Epithelial cell of proximal tubule (primary cell): ENCODE measurements at places on chromosomes 3 and 15. TPM values are rescaled to one million over a fixed set of nuclear protein-coding genes. Genes with fewer than 3 reads are reported as not detected.

- no peak for DNase-seq
Measured at GRCh38 chr15:40287968-40288367, 5.1 kb upstream of the ANKRD63 start.

- no peak for DNase-seq
Measured at GRCh38 chr3:197749315-197749600, 425 bp upstream of the FYTTD1 start.

DNA sequence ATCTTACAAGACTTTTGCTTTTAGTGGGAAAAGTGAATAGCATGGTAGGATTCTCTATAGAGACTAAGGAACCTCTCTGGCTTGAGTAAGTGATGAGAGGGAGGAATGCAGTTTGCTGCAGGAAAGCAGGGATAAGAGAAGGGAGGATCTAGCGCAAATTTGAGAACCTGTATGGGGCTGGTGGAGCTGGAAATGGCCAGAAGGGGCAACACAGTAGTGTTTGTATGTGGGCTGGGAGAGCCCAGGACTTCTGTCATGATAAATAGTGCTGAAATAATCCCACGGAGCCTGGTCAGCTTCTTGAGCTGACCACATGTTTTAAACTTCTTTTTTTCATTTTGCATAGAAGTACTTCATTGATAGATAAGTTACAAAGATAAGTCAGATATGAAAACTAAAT, 11.2 kb upstream of the SHC4 start:
- DNase-seq, result no peak

- DNase-seq, result no peak
Measured at GRCh38 chr3:42507761-42508335, 5.4 kb downstream of the VIPR1 start.

DNA sequence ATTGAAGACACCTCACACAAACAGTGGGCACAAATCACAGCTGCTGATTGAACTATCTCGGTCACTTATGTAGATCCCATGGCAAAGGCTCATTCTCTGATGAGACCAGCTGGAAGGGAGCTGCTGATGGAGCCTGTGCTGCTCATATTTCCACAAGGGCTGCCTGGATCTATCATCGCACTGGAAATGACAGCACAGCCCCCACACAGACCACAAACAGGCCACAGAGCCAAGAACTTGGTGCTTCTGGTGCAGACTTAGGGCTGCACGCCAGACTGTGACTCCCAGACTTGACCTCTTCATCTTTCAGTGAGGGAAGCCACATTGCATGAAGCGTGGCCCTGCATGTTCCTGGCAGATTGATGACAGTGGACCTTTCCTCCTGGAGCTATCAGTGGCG, 197.6 kb downstream of the MINAR1 start:
- DNase-seq, result no peak

GRCh38 chr3:19432669-19433068, 284.4 kb downstream of the KCNH8 start:
- no peak for DNase-seq

- DNase-seq, result no peak
Measured at GRCh38 chr3:141371882-141372281, 3.6 kb downstream of the ZBTB38 start.

DNA sequence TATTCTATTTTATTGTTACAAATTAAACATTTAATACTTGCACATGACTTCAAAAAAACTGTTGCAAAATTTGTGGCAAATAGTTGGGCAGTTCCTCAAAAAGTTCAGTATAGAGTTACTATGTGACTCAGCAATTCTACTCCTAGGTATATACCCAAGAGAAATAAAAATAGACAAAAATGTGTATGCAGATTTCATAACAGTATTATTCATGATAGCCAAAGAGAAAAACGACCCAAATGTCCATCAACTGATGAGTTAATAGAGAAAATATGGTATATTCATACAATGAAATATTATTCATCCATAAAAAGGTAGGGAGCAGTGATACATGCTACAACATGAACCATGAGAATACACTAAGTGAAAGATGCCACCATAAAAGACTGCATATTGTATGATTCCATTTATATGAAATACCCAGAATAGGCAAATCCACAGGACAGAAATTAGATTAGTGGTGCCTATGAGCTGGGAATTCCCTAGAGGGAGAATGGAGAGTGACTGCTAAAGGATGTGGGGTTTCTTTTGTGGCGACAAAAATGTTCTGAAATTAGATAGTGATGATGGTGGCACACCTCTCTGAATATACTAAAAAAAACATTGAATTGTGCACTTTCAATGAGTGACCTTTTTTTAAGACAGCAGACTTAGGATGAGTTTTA, 31.6 kb upstream of the CLASP2 start:
- DNase-seq, result no peak

DNA sequence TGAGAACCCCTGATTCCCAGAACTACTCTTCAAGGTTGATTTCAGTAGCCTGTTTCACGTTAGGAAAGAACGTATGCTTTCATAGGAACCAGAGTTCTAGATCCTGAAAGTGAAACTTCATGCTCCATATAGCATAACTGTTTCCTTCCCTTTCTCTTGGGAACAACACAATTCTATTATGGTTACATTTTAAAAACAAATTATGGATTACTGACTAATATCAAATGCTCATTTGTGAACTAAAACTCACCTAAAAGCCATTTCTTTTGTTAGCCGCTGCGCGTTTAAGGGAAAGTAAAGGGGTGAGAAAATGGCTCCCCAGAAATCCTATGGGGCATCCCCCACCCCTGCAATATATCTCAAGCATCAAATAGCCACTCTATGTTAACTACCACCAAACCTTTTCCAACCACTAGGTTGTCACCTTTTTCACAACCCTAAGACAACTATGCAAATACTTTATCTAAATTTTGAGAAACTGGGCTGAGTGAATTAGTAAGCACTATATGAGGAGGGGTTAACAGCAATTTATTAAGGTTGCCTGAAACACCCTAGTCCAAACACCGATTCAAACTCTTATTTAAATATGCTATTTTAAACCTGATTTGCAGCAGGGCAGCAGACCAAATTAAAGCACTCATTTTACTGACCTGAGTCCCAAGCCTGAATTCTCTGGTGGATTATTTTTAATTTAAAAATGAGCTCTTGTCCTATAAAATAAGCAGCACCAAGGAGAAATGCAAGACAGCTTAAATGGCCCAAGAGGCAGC, 2.4 kb downstream of the SIAH2 start:
- no peak for DNase-seq

DNA sequence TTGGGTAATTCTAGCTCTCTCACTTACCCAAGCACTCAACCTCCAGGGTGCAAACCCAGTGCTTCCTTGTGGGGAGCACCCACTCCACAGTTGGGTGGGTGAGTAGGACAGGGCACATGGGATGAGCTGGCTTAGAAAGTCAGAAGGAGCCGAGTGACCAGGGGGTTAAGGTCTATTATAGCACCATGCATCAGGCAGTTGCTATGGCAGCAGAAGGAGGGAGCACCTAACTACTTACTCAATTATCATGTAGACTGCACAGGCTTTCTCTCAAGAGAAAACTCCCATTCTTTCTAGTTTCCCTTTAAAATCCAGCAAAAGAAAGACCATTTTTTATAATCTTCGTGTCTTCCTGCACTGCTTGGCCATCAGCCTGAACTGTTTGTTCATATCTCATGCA, 163.0 kb downstream of the OCA2 start:
- DNase-seq, result no peak

The PRR20G gene
- total RNA-seq, result not detected in 2 replicates

The PAK6 gene
- total RNA-seq, result 4.5 and 7.1 TPM in 2 replicates

DNA sequence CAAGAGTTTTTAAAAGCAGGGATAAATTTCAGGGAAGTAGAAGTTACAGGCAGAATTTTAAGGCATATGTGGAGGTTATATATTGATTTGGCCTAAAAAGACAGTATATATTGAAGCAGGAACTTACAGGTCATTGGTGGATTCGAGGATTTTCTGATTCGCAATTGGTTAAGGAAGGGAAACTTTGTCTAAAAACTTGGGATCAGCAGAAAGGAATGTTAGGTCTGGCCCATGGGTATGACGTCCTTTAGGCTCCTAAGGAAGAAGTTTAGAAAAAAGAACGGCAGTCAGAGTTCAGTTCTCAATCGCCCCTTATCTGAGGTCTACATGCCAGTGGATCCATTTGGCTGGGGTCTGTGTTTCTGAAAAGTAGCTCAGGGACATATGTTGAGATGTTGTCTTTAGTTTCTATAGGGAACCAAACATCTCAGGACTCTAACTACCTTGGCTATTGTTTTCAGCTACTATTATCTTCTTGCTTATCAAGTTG, 33.2 kb upstream of the ACP3 start:
- DNase-seq, result no peak

The KBTBD12 gene
- 0.29 and 0.98 TPM in 2 replicates for total RNA-seq

The ZCWPW2 gene
- 0.58 TPM in 1 of 2 replicates, not detected in the other for total RNA-seq

GRCh38 chr3:126433496-126434263, 39.0 kb downstream of the CFAP100 start:
- DNase-seq, result no peak

GRCh38 chr3:121654493-121655385, 6.0 kb downstream of the HCLS1 start:
- no peak for DNase-seq

DNA sequence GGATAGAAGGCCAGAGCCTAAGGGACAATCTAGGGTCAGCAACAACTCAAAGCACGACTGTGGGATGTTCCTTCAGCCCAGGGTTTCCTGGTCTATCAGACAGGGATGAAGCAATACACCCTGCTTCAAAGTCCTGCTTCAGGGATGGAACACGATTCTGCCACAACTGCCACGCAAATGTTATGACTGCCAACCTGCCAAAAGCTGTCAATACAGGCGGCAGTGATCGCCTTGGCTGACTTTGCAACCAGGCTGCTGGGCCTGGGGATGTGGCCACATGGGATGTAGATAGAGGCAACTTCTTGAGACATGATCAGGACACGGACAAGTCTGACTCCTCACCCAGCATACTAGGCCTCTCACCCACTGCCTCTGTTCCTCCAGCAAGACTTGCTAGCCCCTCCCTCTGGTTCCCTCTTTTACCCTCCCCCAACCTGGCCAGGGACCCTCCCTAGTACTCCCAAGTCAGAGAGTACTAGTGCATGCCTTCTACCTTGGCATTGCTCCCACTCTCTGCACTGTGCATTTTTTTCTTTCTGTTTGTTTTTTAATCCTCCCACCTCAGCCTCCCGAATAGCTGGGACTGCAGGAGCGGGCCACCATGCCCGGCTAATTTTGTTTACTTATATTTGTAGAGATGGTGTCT, 7.6 kb downstream of the CCDC12 start:
- no peak for DNase-seq

- no peak for DNase-seq
Measured at GRCh38 chr3:175149675-175150074, 290.5 kb downstream of the NAALADL2 start.

- no peak for DNase-seq
Measured at GRCh38 chr3:188076176-188076575, 77.8 kb upstream of the LPP start.

The FETUB gene
- total RNA-seq, result 0.36 TPM in 1 of 2 replicates, not detected in the other

DNA sequence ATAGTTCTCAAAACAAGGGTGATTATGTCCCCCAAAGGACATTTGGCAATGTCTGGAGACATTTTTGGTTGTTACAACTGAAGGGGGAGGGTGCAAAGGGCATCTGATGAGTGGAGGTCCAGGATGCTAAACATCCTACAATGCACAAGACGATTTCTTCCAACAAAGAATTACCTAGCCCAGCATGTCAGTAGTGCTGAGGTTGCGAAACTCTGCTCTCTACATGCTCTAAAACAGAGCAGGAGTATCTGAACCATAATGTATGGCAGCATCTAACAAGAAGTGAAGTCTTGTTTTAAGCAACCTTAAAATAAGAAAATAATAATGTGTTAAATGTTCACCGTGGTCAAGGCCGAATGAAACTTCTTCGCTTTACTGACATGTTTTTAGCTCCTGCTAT, 7.0 kb downstream of the GYG1 start:
- no peak for DNase-seq

DNA sequence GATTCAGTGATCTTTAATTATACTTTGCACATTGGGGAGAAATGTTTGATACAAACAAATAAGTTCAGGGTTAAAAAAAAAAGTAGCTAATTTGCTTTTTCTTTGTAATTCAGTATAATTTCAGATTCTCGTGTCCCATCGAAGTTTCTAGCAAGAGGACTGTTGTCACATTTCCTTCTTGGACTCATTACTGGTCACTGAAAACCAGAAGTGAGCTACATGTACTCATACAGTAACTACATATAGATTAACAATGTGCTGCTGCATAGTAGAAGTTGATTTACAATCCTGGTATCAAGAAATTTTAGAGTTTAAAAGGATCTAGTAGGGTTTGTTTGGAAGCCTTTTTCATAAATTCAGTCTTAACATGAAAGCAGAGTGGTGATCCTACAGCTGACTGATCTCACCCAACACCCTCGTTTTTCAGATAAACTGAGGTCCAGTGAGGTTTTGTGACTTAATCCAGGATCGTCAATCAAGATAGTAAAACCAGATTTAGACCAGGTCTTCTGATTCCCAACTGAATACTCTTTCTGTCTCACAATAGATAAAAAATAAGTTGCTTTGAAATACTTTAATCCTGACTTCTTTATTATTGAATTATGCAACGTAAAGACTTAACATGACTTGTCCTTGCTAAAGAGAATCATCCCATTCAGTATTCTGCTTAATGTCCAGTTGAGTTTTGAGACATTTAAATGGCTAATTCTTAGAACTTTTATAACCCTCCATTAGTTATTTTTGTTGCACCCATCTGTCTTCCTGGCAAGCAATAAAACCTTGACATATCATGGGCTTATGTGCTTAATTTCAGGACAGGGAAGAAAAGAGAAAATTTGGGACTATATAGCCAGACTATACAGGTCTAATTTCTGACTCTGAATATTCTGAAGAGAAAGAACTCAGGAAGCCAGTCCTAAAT, 2.8 kb downstream of the SEC62 start:
- no peak for DNase-seq

The CRTAP gene
- total RNA-seq, result 180 and 193 TPM in 2 replicates

The CASR gene
- 0.06 TPM in 1 of 2 replicates, not detected in the other for total RNA-seq

The IL17RC gene
- 33.2 and 35.3 TPM in 2 replicates for total RNA-seq

The SPTSSB gene
- 0.22 TPM in 1 of 2 replicates, not detected in the other for total RNA-seq

The TMEM62 gene
- 21.8 and 22.6 TPM in 2 replicates for total RNA-seq

- no peak for DNase-seq
Measured at GRCh38 chr3:159807137-159808040, 181.2 kb upstream of the IL12A start.

DNA sequence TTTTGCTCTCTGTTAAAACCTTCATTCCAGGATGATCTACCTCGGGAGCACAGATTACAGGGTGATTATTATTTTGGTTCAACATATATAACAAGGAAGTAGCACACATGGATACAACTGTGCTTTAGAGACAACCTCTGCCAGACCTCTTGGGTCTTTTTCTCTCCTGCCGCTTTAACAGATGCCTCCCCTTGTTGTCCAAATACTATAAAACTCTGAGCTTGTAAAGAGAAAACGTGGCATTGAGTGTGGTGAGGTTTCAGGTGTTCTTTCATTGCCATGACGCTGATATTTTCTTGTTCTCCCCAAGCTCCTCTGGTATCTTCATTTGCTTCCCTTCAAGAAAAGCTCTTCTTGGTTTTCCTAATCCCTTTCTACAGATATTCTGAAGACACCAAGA, 29.0 kb downstream of the BCL2L10 start:
- no peak for DNase-seq

The FGD5 gene
- 0.06 TPM in 1 of 2 replicates, not detected in the other for total RNA-seq

The GPR160 gene
- total RNA-seq, result 11.0 and 23.9 TPM in 2 replicates

DNA sequence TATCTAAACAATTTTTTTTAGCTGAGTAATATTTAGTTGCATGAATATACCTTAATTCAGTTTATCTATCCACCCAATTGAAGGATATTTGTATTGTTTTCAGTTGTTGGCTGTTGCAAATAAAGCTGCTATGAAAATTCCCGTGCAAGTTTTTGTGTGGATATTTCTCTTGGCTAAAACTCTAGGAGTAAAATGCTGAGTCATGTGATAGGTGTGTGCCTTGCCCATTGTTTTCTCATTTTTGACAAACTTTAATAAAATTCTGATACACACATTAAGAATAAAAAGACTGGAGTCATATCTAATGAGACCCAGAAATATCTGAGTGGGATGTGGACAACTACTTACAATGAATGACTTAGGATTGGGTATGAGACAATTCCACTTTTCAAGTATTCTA, 78.6 kb downstream of the MDFIC2 start:
- no peak for DNase-seq
